Activated T-helper 1 cell treated with anti-CD3 and anti-CD28 coated beads, Interleukin-12 subunit alpha, Interleukin-12 subunit beta, Interleukin-2, Interleukin-4 antibody, amounts not matched to agents 30 ng/mL and 10 ng/mL and 1 ng/mL, durations not matched to agents 14 hours and 24 hours and 36 hours (primary cell): ENCODE measurements at places on chromosomes 5 and 9.

DNA sequence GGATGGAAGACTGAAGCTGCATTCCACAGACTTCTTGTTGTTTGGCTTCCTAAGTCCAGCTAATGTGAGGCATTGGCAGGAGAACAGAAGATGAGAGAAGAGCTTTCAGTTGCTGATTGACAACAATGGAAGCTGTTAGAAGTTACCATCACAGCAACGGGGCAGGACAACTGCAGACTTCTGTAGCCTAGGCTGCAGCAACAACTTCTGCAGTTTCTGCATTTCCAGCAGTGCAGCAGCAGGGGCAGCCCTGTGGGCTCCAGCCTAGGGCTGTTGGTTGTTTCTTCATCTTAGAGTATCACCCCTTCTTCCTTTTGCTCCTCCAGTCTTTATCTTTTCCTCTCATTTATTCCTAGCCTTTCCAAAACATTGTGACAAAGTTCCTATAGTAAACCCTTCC, 528.8 kb upstream of the PTGER4 start:
- DNase-seq, result no peak

- DNase-seq, result no peak
Measured at GRCh38 chr5:160657622-160658458, 194.2 kb downstream of the ATP10B start.

- no peak for DNase-seq
Measured at GRCh38 chr5:172140866-172141265, 47.2 kb downstream of the STK10 start.

DNA sequence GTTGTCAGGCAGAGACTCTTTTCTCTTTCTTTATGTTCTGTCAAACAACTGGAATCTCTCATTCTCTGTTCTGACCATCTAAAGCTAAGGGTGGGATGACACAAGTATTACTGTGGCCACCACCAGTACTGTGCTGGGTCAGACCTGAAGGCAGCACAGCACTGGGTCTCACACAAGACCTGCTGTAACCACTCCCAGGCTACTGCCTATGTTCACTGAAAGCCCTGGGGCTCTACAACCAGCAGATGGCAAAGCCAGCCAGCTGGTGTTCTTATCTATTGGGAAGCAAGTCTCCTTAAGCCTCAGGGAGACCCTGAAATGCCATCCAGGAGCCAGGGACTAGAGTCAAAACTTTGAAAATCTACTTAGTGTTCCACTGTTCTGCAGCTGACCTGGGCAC, 189.5 kb downstream of the SLCO4C1 start:
- DNase-seq, result no peak

DNA sequence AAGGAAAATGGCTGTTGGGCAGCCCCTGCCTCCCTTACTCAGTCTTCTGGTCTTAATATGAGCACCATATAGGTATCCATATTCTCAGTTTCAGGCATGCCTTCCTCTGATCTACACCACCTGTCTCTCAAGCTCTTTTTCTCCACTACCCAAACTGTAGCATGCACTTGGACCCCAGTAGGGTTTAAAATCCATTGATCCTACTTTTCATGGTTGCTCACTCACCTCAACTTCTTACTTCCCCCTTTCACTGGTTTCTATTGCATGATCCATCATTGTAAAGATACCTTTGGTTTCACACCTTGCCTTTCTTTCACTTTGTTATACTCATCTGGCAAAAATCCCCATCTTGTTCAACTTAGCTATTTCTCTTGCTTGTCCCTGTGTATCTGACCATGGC, 159.4 kb downstream of the KDM4C start:
- DNase-seq, result no peak

DNA sequence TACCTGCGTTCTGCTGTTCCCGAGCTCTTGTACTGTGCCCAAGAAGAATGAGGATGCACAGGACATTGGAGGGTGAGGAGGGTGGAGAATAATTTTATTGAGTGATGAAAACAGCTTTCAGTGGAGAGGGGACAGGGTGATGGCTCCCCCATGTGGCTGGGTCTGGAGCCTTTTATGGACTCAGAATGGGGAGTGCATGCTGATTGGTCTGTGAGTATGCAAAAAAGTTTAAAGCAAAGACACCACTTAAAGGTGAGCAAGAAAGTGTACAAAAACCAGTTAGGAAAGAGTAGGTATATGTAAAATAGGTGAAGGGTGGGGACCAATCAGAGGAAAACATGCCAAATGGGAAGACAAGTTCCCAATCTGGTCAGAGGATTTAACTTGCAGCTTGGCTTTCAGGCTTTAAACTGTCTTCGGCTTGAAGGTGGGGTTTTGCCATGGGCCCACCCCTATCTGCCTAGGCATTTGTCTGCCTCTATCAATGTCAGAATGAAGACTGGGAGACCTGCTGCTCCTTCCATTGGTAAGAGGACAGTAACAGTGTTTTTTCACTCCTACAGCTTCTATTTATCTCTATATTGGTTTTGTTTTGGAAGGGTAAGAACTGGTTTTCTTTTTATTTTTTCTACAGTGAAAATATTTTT, 118.0 kb upstream of the RAI14 start:
- no peak for DNase-seq

DNA sequence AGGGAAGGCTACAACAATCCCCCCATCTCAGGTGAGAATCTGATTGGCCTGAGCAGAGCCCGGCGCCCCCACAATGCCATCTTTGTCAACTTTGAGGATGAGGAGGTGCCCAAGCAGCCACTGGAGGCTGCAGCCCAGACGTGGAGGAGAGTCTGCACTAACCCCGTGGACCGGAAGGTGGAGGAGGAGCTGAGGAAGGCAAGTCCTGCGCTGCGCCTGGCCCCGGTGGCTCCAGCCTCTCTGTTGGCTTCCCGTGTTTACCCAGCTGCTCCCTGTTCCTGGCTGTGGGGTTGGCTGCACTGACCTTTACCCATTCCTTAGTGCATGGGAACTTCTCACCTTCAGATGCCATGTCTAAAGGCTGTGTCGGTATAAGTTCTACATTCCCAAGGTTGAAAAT, 11.0 kb upstream of the CEL start:
- DNase-seq, result no peak

GRCh38 chr5:641331-641765, 29.2 kb downstream of the CEP72 start:
- DNase-seq, result no peak

DNA sequence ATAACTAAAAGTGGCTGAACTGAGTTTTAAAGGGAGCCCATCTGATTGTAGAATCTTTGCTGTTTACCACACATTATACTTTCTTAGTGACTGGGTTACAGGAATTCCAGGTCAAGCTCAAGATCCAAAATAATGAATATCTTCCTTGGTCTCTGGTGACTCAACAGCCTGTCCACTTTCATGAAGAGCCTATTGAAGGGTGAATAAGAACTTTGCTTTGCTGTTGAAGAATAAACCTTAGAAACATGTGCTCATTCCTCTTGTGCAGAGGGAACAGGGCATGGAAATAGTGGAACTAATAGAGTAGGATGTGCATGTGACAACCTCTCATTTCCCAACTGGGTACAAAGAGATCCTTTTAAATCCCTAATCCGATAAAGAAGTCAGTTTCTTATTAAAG, 21.4 kb downstream of the ALDH1A1 start:
- DNase-seq, result no peak

GRCh38 chr5:1058988-1059883, 50.6 kb downstream of the NKD2 start:
- DNase-seq, result no peak

GRCh38 chr9:74742191-74742790, 145.4 kb downstream of the TRPM6 start:
- DNase-seq, result no peak

DNA sequence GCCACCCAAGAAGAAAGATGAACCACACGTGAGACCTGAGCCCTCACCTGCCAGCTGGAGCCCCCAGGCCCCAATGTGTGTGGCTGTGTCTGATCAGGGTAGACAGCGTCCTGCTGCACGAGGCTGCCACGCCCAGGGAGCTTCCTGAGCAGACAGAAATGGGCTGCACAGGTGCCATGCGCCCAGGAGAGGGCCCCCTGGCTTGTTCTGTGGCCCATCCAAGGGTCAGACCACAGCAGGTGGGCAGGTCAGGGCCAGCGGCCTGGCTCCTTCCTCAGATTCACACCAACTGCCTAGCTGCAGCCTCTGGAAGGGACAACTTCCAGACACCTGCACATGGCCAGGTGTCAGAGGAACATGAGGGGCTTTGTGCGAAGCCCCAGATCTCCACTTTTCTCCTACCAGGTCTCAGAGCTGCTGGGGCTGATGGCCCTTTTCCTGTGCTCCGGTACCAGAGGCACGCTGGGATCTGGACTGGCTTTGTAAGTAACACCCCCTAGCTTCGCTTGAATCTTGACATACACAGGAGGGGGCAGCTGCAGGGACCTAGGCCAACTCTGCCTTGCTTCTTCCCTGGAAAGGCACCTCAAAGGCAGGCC, 10.8 kb downstream of the SARDH start:
- no peak for DNase-seq

GRCh38 chr5:135319458-135319857, 79.6 kb downstream of the MACROH2A1 start:
- DNase-seq, result no peak

DNA sequence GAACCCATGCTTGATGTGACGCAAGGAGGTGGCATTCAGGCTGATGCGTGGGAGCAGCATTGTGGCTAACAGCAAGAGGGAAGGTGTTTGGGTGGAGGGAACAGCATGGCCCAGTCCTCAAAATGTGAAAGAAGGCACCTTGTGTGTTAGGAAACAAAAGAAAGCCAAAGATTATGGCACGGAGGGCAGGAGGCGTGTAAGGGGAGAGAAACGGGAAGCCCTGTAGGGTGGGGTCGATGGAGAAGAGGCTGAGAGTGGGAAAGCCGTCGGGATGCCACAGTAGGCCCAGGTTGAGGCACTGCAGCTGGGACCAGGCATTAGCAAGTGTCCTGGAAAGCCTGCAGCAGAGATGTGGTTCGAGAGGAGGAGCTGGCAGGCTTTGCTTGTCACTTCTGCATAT, 241.1 kb downstream of the GADD45G start:
- DNase-seq, result no peak

- DNase-seq, result no peak
Measured at GRCh38 chr5:93653716-93654115, 70.7 kb downstream of the NR2F1 start.

DNA sequence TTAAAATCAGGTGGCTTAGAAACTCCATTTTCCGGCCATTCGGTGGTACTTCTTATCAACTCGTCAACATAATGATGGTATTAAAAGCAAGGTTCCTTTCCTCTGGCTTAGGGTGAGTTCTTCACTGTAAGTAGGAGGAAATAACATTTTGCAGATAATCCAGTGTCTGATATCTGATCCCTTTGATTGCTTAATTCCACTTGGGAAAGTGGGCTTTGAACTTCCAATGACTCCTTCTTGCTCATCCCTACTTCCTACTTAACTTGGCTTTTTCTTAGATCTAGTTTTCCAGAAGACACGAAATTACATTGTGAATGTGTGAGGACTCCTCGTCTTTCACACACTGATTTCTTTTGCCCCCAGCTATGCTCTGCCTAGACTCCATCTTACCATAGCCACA, 31.5 kb downstream of the DDX31 start:
- no peak for DNase-seq

DNA sequence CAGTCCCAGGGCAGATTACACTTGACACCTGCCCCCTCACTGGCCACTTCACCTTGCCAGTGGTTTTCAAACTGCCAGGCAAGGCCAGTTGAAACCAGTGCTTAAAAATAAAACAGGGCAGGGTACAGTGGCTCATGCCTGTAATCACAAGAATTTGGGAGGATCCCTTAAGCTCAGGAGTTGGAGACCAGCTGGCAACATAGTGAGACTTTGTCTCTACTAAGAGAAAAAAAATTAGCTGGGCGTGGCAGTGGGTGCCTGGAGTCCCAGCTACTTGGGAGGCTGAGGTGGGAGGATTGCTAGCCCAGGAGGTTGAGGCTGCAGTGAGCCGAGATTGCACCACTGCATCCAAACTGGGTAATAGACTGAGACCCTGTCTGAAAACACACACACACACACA, 58.1 kb downstream of the ROPN1L start:
- no peak for DNase-seq

DNA sequence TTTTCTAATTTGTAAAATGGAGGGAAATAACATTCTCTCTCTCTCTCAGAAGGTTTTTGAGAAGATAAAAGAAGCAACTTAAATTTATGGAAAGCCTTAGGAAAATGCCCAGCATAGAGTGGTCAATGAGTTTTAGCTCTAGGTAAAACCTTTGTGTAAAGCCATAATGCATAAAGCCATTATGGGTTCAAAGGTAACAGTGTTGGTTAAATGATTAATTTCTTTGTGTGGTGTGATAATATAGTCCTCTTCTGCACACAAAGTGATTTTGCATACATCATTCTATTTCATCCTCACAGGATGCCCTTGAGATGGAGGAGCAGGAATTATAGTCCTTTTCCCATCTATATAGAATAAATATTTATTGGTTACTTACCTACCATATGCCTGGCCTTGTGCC, 602.9 kb downstream of the CSNK1G3 start:
- DNase-seq, result no peak

GRCh38 chr5:55577353-55578060, 42.7 kb upstream of the PLPP1 start:
- DNase-seq, result no peak

DNA sequence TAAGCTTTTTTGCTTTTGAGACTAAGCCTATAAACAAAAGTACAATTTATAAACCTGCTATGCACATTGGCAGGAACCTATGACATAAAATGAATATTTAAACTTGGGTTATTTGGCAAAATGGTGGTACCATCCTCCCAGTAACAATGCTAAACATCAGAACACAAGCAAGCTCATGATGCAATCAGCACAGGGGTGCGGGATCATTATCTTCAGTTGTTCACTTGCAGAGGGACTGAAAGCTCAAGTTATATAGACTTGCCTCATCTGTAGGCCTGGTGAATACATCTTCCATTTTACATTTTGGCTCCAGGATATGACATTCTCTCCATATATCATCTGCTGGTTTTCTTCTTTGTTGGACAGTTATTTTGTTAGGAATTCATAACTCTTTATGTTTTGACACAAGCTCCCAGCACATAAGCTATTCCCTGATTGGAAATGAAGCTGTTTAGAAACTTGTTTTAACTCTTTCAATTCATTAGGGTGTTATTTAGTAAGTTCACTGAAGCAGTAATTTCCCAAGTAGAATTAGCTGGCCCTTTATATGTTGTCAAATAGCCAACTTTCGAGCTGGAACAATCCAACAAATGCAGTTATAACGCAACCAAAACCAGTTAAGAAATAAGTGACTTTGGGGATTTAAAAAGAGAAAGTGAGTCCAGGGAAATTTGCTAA, 124.7 kb upstream of the LIFR start:
- DNase-seq, result no peak

DNA sequence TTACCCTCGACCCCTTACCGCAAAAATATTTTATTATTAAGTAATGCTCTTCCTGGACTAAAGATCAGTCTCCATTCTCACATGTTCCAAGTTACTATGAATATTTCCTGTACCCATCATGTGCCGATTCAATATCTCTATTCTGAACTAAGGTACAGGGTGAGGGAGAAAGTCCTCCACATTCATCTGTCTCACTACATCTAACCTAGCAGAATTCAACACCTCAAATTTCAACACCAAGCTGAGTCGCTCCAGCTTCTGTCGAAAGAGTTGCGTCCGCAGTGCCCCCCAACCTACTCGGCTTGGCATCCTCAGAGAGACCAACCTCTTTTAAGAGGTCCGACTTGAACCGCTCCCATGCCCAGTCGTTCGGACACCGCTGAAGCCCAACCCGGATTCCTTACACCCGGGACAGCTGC, 1.0 kb downstream of the CERT1 start:
- peak; percentile 10 for DNase-seq

- no peak for DNase-seq
Measured at GRCh38 chr5:84113246-84114105, 271.2 kb downstream of the EDIL3 start.
